ENCODE measurements at places on chromosomes 3 and 15.

DNA sequence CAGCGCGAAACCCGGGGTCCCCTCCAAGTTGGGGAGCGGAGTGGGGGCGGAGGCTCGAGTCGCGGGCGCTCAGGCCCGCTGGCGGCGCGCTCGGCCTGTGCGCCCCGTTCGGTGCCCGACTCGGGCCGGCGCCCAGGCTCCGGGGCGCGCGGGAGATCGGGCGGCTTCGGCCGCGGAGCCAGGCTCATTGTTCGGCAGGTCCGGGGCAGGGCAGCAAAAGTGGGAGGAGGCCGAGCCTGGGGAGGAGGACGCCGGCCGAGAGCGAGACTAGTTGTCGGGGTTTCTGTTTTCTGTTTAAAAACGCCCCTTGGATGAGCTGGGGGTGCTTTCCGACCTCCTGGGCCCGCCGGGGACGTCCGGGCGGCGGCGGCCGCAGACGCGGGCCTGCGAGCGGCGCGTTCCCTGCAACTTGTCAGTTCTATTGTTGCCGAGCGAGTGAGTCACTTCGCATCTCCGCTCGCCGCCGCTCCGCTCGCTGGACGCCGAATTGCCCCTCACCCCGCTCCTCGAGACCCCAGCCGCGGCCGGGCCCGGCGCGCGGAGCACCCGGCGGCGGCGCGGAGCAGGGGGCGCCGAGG is 676 bp downstream of the TCF12 start:
- no peak for DNase-seq

DNA sequence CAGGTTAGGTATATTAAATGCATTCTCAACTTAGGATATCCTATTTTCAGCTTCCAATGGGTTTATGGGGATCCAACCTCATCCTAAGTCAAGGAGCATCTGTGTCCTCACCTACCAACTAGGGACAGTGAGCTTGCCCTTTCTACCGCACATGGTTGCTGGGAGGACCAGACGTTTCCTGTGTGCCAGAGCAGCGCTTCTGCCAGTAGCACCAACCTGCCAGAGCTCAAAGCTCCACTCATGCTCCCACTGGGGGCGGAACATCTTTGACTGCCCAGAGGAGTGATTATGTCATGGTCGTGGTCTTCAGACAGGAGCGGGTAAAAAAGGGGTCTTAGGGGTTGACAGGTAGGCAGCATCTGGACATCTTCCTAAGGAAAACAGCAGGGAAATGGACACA is 24.7 kb downstream of the XPC start:
- no peak for DNase-seq

- no peak for DNase-seq
These were observed 309.3 kb upstream of the TGFBR2 start for GRCh38 chr3:30297112-30297511.

- DNase-seq: no peak
These were observed 28.1 kb downstream of the CHST14 start for GRCh38 chr15:40498891-40499290.

GRCh38 chr3:193951859-193952258 is 184.1 kb upstream of the HES1 start:
- DNase-seq: no peak

GRCh38 chr3:157958457-157958856 is 147.8 kb downstream of the SHOX2 start:
- no peak for DNase-seq

DNA sequence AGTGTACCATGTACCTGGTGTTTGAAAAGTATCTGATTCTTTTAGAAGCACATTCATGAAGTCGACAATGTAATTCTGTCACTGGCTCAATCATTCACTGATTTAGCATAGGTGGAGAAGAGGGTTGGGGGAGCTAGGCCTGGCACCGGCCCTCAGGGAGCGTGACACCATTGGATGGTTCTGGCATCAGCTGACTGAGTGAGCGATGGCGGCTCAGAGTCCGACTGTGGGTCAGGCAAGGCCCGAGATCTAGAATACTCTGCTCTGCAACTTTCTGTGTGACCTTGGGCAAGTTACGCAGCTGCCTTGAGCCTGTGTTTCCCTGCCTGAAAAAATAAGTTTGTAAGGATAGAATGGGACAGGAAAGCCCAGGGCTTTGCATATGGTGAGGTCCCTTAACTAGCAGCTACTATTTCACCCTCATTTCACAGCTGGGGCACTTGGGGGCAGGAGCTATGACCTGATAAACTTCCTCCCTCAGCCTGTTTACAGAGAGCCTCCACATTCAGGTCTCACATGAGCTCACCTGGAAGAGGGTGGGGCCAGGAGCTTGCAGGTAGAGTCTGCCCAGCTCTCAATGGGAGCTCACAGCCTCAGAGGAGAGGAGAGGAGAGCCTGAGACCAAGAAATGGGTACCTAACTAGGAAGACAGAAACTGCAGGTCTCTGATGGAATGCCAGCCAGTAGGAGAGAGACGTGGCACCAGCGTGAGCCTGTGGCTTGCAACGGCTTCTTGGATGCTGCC is 153.7 kb upstream of the TLE3 start:
- DNase-seq: no peak

DNA sequence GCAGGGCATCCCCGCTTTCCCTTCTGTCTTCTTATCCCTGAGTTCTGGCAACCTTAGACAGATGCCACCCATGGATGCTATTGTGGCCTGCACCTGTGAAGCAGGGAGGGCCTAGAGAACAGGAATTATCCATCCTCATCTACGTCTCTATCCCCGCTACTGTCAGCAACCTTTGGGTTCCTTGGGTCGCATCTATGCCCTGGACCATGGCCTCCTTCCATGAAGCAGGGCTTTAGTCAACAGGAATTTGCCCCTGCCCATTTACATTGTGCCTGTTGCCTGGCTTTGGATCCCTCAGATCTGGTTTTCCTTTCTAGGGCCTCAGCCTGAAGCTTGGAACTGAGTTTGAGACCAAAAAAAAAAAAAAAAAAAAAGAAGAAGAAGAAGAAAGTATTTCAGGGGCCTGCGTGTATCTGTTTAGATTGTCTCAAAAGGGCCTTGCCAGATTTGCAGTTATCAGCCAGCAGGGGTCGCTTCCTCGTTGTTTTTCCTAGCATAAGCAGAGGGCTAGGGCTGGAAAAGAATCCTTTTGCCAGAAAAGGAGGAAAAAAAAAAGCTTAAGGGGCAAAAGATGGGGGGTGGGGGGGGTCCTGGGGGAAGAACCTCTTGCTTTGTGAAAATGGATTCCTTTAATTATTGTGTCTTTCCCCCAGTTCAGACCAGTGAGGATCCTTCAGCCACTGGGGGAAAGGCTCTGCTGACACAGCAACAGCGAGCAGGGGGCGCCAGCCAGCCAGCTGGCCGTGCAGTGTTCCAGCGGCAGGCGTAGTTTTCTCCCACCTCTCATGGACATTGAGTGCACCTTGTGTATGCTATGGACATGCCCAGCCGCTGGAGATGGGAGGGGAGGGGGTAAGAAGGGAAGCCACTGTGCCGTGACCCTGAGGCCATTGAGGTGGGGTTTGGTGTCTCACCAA is 65.7 kb upstream of the ALDH1L1 start:
- DNase-seq: no peak

DNA sequence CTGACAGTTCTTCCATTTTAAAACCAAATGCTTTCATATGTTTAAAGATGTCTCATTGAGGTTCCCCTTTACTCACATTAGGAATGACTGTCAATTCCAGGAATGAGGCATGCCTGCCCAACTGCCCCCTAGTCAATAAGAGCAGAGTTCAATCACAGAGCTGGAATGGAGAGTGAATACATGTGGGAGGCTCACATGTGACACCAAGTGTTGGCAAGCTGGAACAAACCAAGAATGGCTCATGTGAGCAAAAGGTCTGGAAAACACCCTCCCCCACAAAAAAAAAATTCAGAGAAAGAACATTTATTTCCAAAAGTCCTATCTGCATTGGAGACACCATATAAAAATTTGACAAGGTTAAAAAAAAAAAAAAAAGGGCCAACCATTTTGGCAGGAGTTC is 3.7 kb downstream of the PBRM1 start:
- DNase-seq: no peak

All from NCI-H2081 treated with DMSO at 0.1 percent for 48 hours (cell line).